ENCODE measurements at places on chromosomes 2 and 18. TPM values are rescaled to one million over a fixed set of nuclear protein-coding genes. Genes with fewer than 3 reads are reported as not detected.

Gene GAREM2
- 0.97 TPM for total RNA-seq

Gene TLX2
- total RNA-seq = not detected

Gene ERICH2
- not detected for total RNA-seq

Gene IL36A
- not detected for total RNA-seq

DNA sequence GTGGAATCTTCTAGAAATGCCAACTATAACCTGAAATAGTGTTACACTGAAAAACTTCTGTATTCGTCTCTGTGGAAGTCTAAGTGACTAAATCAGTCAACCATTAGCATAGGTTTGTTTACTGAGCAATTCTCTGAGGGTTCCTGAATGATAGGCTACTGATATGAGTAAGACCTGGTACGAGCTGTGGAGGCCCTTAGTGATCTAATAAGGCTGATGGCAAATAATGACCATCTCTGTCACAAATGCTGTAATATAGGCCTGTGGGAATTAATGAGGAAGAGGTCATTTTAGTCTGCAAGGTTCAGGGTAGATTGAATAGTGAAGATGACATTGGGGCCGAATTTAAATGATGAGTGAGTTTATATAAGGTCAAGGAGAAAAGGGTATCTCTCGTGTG, 82.5 kb downstream of the MGAT5 start:
- no peak for DNase-seq

GRCh38 chr2:208586516-208586915, 179.9 kb downstream of the PTH2R start:
- no peak for DNase-seq

GRCh38 chr2:171893196-171893823, 734 bp downstream of the SLC25A12 start:
- peak; percentile 26 for DNase-seq

- DNase-seq = no peak
These were observed 241.7 kb downstream of the ATAD2B start for GRCh38 chr2:23685181-23685580.

GRCh38 chr2:177171418-177171865, 41.2 kb upstream of the HNRNPA3 start:
- DNase-seq = peak; percentile 90

DNA sequence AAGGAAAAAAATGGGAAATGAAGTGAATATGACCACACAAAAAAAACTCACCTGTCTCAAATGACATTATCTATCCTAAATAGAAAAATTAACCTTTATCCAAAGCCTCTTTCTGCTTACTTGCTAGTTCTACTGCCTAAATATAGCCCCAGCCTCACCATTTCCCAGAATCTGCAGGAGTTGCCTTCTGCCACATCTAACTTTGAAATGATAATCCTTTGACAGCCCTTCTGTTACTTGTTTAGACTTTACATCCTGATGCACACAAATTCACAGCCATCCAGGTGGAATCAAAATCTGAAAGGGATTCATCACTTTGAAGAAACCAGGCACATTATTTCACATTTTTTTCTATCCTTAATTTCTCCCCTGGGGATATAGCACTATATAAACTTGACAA, 1356.2 kb upstream of the NXPH2 start:
- no peak for DNase-seq

GRCh38 chr2:217521820-217522219, 481.0 kb downstream of the TNS1 start:
- peak; percentile 32 for DNase-seq

DNA sequence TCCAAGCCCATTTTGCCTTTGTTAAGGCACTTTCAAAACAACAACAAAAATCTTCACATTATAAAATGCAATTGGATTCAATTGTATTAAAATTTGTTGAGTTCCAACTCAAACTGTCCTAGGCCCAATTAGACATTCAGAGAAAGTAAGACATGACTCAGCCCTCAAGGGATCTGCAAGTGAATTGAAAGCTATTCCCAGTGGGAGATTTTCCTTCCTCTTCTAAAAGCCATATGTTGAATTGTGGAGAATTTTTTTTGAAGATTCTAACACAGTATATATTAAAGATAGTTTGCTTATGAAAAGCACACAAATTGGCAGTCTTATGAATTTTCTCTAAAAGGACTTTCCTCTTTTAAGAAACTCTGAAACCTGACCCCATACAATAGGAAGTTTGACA, 268.0 kb upstream of the PARD3B start:
- DNase-seq = no peak

GRCh38 chr2:168194784-168195522, 52.4 kb downstream of the STK39 start:
- DNase-seq = no peak

DNA sequence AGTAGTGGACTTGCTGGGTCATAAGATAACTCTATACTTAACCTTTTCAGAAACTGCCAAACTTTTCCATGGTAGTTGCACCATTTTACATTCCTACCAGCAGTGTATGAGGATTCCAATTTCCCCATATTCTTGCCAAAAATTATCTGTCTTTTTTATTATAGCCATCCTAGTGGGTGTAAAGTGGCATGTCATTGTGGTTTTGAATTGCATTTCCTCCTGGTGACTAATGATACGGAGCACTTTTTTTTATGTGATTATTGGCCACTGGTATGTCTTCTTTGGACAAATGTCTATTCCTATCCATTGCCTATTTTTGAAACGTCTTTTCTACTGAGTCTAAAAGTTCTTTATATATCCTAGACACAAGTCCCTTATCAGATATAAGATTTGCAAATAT, 44.3 kb downstream of the CACNB4 start:
- DNase-seq = peak; percentile 58

GRCh38 chr2:30354621-30355020, 92.4 kb upstream of the LCLAT1 start:
- DNase-seq = no peak

Measured in fibroblast of villous mesenchyme (primary cell).